ENCODE measurements at places on chromosomes 7 and 10.

DNA sequence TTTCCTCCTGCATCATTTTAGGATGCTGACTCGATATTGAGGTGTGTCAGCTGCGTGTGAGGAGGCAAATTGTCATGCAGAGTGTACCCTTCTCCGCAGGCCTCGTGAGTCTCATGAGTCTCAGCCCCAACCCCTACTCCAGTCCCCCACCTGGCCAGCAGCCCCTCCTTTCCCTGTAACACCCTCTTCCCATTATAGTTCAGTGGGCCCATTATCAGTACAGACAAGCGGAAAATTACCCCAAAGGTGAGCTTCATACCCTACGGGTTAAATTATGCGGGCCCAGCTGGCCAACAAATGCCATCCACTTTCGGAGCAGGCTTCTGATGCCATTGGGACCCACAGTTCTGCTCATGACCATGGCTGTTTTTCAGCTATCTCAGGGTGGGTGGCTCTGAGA, 25.2 kb downstream of the SFTPD start:
- no peak for DNase-seq

GRCh38 chr10:132257271-132257670, 50.5 kb downstream of the STK32C start:
- no peak for DNase-seq

GRCh38 chr7:7491044-7491443, 44.6 kb downstream of the COL28A1 start:
- DNase-seq = no peak

DNA sequence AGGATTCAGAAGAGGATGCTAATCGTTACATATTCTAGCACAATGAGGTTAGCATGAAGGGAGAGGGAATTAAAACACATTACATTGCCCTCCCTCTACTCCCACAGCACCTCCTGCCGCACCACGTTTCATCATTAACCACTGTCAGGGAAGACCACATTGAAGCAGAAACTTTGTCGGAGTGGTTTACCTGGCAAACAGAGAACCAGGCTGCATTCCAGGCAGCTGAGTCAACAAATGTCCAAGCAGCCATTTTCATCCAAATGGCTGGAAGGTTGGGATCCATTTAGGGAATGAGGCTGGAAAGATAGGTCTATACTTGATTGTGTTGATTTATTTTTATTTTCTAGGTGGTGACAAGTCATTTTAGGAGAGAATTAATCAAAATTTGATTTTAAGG, 273.6 kb downstream of the DYNC1I1 start:
- no peak for DNase-seq

DNA sequence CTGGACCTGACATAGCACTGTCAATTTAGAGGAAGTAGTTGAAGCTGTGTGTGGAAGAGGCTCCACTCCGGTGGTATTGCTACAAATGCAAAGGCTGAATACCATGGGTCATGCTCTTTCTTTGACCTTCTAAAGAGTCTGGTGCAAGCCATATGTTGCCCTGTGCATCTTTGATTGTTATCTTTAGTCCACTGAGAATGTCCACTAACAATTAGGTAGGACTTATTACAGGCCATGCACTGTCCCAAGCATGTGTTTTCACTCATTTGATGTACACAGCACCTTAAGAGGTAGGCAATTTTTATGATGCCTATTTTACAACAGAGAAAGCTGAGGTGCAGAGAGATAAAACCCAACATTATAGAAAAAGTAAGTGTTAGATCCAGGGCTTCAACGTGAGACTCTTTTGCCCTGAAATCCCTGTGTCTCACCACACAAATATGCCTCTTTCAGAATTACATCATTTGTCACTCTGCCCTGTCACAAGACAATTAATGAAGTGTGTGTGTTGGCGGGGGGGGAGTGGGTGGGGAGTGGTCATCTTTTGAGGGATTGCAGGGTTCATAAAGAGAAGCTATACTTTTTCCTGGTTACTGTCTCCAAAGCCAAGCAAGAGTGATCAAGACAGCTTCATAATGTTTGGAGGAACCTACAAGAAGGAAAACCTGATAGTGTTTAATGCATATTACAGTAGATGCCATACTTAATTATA, 637.6 kb upstream of the IGFBP3 start:
- DNase-seq = no peak

Measured in hematopoietic multipotent progenitor cell treated with erythropoietin and hydrocortisone succinate and interleukin-3 and kit ligand, for 15 days (in vitro differentiated cells).